ENCODE measurements at places on chromosomes 3 and 15.

DNA sequence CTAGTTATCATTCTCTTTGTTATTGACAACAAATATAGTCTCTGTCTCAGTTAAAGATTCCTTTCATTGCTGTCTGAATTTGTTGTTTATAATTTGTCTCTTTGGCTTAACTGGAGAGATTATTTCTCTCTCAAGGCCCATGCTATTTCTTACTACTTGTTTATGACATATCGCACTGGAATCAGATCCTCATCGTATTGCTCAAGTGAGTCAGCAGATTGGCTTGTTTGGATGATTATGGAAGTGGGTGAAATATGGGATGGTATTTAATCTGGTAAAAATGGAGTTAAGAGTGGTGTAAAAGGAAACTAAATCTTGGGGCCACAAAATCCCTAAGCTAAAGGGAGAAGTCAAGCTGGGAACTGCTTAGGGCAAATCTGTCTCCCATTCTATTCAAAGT is 613.1 kb downstream of the SI start:
- no peak for DNase-seq

DNA sequence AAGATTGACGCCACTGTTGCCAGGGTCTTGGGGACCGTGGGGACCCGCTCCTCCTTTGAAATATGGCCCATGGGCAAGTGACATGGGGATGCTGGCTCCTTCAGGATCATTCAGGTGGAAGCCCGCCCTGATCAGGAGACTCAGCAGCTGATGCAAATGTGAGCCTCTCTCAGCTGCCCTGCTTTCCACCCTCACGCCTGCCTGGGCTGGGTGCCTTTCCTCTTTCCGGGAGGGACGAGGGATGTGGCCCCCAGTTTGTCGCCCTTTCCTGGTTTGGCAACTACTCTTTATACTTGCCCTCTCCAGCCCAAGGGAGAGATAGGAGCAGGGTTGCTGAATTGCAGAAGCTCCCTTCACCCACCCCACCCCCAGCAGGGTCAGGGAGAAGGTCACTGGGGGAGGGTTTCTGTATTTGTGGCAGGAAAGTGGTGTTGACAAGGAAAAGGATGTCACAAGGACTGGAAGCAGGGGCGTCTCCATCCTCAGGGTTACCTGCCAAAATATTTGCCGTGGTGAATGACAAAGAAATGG is 21.8 kb downstream of the DNASE1L3 start:
- DNase-seq, result no peak

DNA sequence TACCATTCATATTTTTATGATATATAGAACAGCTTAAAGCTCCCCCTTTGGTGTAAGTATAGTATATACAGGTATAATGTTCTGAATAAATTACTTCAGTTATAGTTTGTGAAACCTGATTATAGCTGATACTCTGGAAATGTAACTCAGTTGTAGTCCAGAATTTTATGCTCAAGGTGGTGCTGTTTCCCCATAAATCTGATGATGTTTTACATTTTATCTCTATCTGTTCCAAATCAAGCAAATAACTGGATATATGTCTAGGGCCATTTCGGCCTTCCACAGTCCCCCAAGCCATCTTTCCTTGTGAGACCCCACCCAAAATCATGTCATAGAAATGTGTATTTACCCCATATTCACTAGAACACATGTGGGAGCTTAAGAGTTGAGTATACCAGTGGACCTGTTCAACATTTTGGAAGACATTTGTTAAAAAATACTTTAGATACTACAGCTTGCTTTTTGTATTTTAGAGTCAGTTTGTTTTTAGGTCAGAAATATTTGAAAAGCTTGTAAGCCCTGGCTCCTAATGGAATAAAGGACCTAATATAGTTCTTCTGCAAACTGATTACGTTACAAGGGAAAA is 107.1 kb downstream of the ATG7 start:
- no peak for DNase-seq

DNA sequence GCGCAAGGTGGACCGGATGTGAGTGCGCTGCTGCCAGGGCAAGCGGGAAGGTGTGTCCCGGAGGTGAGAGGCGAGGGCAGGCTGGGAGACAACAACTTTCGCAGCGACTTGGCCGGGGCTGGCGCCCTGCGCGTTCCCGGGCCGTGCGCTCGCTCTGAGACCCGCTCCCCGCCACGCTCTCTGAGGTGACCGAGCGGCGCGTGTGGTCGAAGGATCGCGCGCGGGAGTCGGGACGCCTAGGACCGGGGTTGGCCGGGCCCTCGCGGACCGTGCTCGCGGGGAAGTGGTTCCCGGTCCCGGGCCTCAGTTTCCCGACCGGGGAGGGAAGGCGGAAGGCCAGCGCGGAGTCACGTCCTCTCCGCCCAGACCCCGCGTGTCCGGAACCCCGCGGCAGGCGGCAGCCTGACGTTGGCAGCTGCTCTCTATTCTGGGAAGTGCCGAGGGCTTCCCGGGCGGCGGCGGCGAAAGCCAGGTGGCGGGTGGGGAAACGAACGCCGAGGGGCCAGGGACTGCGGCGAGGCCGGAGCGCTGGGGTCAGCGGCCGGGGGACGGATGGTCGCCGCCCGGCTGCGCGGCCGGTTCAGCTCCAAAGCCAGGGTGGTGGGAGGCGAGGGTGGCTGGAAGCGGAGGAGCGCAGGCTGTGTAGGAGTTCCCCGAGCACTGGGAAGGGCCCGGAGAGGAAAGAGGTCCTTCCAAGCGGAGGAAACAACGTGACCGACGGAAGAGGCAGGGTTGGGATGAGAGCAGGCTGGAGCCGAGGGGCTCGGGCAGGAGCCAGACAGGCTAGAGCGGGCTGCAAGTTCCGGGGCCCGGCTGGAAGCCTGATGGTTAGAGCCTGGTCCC is 1.0 kb upstream of the IGF2BP2 start:
- DNase-seq, result no peak

DNA sequence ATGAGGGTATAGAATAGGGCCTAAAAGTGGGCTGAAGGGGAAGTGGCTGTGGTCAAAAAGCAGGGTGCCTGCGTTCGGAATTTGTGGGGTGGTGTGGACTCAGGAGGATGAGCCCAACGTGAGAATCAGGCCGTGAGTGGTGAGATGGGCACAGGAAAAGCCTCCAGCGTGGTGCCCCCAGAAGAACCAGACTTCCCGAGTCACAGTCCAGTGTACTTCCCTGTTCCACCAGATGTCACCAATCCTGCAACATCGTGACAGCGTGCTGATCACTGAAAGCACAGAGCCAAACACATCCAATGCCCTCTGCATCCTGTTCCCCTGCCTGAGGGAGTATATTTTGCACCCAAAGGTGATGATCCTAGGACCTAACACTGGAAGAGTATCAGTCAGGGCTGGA is 20.8 kb upstream of the ACAN start:
- no peak for DNase-seq
